Heart left ventricle (tissue), 16 donors: ENCODE measurements at places on chromosomes 11 and 22.
A peak's percentile ranks its signal among the peaks of the same experiment; 100 is the strongest.

DNA sequence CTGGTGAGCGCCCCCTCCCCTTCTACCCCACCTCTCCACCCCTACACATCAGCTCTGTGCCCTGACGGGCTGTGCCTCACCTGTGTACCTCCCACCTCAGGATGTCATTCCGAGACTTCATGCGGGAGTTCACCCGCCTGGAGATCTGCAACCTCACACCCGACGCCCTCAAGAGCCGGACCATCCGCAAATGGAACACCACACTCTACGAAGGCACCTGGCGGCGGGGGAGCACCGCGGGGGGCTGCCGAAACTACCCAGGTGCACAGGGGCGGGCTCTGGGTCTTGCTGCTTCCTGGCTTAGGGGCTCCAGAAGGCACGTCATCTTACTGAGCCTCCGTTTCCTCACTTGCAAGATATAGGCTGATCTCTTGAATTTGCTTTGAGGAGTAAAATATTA, 6.8 kb downstream of the CAPN1 start:
- DNase-seq: no peak

GRCh38 chr11:5643585-5643984, 18.8 kb downstream of the TRIM34 start:
- DNase-seq: no peak

GRCh38 chr11:1548221-1549070, 23.6 kb downstream of the DUSP8 start:
- peak; percentile 85 for DNase-seq

DNA sequence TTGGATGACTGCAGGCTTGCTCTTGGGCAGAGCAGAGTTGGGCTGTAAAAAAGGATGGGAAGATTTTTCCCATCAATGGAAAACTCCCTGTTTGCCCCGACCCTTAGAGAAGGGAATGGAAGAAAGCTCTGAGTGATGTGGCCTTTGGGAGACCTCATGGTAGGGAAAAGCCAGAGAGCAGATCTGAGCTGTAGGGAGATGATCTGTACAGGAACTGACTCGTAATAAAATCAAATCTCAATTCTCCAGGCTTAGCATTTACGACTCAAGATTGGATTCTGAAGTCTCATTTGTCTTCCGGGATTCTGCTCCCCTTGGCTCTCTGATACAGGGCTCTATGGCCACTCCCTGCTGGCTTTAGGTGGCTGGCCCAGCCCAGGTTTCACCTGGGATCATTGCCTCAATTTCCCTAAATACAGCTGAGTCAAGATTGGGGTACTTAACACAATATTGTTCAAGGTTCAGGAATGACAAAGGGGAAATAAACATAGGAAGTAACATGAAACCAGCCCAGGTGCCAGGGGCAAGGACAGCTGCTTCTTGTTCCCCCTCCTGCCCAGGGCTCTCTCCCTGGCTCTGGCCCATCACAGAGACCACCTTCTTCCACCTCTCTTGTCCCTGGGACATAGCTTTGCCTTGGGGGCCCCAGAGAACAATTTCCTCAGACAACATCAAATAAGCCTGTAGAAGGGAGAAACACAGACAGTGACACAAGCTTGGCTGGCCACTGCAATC, 38.4 kb upstream of the THY1 start:
- DNase-seq: no peak

DNA sequence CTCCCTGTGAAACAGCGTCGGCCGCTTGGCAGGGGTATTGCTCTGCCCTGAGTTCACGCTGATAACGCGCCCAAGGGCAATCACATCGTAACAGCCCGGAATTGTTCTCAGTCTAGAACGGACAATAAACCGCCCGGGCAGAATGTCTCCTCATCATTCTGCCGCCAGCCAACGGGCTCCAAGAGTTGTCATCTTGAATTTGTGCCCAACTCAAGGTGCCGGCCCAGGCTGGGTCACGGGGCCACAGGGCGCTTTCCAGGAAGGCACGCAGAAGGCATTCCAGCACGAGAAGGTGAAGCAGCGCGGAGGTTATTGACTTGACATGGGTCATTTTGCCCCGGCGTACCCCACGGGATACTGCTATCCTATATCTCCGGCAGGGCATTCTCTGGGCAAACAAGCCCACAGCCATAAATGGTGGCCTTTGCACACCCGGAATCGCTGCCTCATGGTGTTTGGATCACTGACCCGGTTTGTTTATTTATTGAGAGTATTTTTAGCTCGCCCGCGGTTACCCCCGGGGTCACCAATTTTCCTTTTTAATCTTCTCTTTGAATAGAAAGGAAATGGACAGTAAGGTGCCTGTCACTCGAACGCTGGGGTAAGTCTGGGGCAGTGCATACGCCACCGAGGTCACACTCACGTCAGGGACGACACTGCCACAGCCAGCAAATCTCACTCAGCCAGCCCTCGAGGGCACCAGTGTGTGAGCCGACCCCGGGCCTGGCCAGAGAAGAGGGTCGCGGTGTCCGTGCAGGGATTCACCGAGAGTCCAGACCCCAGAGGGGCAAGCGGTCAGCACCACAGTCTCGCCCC, 72.4 kb upstream of the FGF3 start:
- DNase-seq: no peak

- no peak for DNase-seq
Measured at GRCh38 chr11:34827228-34827627, 89.0 kb downstream of the APIP start.

DNA sequence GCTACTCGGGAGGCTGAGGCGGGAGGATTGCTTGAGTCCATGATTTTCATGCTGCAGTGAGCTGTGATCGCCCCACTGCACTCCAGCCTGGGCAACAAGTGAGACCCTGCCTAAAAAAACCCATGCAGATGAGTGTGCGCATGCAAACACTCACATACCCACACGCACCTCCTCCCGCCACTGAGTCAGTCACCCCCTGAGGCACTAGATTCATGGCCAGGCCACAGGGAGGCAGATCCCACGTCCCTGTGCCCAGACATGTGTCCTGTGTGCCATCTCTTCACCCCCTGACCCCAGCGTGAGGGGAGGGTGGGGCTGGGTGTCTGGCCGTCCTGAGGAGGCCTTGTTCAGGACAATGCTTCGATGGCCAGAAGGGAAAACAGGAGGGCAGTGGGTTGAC, 15.5 kb downstream of the RELT start:
- DNase-seq: no peak

- DNase-seq: no peak
Measured at GRCh38 chr11:107780775-107781174, 68.9 kb upstream of the SLN start.

DNA sequence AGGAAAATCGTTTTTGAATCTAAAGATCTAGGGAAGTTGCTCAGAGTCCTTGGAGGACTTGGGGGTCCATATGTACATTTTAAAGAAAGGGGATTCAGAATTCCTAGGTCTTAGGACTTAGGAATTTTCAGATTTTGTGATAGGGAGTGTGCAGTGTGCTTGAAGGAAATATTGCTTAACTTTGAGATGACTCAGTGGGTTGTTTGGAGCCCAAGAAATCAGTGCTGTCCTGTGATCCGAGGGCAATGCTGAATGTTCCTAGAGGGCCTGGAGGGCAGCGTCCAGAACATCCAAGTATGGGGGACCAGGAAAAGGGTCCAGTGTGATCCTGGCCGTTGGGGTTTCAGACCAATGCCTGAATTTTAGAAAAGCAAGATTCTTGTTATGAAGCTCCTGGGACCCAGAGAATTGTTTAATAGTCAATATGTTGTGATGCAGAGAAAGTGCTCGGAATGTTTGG, 3.1 kb upstream of the IGF2 start:
- DNase-seq: no peak

DNA sequence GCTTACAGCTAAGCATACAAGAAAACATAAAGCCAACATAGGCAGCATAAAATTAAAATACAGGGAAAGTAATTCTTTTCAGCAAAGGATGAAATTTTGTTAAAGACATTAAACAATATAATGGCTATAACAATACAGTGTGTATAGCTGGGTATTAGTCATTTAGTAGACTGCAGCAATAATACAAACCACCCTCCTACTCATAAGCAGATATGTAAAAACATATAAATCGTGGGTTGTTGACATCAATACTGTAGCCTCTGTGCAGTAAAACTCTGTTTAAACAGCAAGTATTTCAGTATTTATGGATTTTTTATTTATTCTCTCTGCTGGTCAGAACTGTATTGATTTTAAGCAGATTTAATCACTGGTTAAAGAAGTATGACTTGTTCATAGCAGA, 639.1 kb upstream of the ANO5 start:
- no peak for DNase-seq

- peak; percentile 25 for DNase-seq
Measured at GRCh38 chr22:49958366-49958921, 2.1 kb upstream of the PIM3 start.

GRCh38 chr11:8220261-8221045, 43.2 kb downstream of the LMO1 start:
- DNase-seq: no peak

GRCh38 chr11:33910958-33911339, 19.1 kb upstream of the LMO2 start:
- DNase-seq: no peak

DNA sequence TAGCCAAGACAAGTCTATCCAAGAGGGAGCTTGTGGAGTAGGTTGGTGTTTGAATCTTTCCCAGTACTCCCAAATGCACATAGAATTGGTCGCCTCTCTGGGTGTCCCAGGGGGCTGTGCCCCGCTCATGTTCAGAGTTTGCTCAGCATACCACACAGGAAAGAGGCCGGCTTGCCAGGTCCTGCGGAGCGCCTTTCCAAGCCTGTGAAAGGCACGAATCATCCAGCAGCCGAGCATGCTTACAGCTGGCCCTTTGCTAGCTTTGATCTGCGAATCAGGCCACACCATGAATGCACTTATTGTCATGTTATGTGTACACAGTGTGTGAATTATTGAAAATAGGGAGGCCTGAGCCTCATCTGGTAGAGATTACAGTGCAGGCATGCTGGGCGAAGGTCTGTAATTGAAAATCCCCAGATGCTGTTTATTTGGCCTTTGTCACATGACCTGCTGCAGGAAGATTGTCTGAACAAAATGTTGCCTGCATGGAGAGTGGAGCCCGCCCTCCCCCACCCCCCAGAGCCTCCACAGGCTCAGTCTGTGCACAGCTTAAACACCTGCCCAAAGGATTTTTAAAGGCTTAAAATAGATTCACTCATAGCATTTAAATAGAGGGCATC, 163.3 kb upstream of the RASSF10 start:
- peak; percentile 37 for DNase-seq

GRCh38 chr22:38213319-38213989, 11.7 kb downstream of the MAFF start:
- no peak for DNase-seq

GRCh38 chr11:88360141-88360540, 22.6 kb upstream of the CTSC start:
- DNase-seq: no peak

- no peak for DNase-seq
Measured at GRCh38 chr11:105034813-105035620, at the start of gene CASP1. CASP1 (minus strand) TSS chr11:105035144; CDS start chr11:105035113, 31 bp downstream.

- DNase-seq: no peak
Measured at GRCh38 chr11:57935402-57936049, 88.2 kb upstream of the OR9Q1 start.

DNA sequence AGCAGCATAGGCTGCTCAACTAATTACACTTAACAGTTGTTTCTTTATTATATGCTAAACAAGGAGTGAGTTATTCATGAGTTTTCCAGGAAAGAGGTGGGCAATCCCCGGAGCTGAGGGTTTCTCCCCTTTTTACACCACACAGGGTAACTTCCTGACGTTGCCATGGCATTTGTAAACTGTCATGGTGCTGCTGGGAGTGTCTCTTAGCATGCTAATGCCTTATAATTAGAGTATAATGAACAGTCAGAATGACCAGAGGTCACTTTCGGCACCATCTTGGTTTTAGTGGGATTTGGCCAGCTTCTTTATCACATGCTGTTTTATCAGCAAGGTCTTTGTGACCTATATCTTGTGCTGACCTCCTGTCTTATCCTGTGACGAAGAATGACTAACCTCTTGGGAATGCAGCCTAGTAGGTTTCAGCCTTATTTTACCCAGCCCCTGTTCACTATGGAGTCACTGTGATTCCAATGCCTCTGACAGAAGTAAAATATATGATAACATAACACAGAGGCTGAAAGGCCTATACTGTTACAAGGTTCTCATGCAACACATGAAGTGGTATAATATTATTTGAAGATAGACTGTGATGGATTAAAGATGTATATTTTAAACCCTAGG, 41.3 kb upstream of the RDX start:
- no peak for DNase-seq

DNA sequence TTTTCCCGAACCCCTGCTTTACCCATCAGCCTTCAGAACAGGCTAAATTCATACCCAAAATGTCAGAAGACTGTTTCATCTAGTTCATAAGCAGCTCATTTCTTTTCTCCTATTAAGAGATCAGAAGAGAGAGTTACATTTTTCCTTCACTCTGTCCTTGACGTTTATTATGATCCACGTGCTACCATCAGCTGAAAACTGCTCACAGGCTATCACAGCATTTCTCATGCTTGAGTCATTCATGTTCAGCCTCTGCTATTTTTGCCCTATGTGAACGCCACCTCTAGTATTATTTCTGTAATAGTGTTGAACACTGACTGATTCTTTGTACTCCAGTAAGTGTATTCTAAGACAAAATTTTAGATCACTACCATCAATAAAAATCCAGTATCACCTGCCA, 51.9 kb downstream of the SLC1A2 start:
- DNase-seq: peak; percentile 38

DNA sequence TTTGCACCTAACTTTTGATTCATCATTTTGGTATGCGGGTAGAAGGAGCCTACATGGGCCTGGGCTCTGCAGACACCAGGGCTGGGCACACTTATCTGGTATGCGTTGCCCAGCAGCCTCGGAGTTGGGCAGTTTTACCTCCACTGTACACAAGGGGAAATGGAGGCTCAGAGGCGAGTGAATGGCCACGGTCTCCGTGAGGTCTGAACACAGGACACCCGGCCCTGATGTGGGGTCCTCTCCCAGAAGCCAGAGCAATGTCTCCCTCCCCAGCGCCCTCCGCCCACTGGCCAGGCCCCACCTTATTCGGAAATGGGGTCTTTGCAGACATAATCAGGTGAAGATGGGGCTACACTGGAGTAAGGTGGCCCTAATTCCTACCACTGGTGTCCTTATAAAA, 43.7 kb downstream of the OSBPL5 start:
- no peak for DNase-seq

- peak; percentile 62 for DNase-seq
Measured at GRCh38 chr11:1129611-1130160, 28.1 kb upstream of the MUC5AC start.

- no peak for DNase-seq
Measured at GRCh38 chr22:22111267-22111751, 128.7 kb upstream of the TOP3B start.

- DNase-seq: peak; percentile 20
Measured at GRCh38 chr22:23831781-23832180, 7.0 kb downstream of the DERL3 start.

DNA sequence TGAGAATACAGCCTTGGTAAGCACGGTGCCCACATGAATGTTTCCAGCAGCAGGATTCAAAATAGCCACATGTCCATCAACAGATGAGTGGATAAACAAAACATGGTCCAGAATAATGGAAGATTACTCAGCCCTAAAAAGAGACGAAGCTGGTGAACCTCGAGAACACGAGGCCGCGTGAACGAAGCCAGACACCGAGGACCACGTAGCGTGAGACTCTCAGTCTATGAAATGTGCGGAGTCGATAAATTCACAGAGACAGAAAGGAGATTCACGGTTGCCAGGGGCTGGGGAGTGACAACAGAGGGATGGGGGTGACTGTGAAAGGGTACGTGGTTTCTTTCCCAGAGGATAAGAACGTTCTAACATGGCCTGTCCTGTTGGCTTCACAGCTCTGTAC, 2.9 kb upstream of the ASCL2 start:
- DNase-seq: no peak

- no peak for DNase-seq
Measured at GRCh38 chr22:41201141-41201540, 4.0 kb upstream of the L3MBTL2 start.

GRCh38 chr11:122365610-122366360, 249.8 kb upstream of the BLID start:
- DNase-seq: no peak

- no peak for DNase-seq
Measured at GRCh38 chr22:43974028-43974545, 18.8 kb downstream of the SAMM50 start.
